Activated T-cell treated with anti-CD3 and anti-CD28 coated beads for 48 hours (primary cell): ENCODE measurements at places on chromosomes 3 and 15.
A peak's percentile ranks its signal among the peaks of the same experiment; 100 is the strongest.

DNA sequence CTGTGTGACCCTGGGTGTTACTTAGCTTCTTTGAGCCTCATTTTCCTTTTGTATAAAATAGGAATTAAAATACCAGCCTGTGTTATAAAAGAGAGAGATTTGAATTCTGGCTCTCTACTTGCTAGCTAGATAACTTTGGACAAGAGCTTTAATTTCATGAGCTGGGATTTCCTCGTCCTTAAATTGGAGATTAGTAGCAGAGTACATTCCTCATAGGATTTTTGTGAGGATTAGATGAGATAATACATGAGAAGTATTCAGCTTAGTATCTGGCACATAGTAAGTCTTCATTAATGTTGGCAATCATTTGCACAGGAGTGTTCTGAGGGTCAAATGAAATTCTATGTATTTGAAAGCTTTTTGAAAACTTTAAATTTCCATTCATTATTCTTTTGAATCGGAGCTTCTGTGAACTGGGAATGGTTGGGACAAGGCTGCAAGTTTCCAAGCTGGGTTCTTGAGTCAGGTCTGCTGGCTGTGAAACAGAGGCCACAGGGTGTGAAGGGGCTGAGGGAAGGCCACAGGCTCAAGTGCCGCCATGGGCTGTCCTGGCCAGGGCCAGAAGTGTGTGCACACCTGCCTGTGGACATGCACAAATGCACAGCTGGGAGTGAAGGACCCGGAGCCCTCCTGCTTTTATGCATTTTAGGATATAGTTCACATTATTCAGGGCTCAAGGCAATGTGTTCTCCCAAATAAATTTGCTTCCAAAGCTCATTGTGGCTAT, 17.2 kb downstream of the ALPK3 start:
- no peak for DNase-seq

DNA sequence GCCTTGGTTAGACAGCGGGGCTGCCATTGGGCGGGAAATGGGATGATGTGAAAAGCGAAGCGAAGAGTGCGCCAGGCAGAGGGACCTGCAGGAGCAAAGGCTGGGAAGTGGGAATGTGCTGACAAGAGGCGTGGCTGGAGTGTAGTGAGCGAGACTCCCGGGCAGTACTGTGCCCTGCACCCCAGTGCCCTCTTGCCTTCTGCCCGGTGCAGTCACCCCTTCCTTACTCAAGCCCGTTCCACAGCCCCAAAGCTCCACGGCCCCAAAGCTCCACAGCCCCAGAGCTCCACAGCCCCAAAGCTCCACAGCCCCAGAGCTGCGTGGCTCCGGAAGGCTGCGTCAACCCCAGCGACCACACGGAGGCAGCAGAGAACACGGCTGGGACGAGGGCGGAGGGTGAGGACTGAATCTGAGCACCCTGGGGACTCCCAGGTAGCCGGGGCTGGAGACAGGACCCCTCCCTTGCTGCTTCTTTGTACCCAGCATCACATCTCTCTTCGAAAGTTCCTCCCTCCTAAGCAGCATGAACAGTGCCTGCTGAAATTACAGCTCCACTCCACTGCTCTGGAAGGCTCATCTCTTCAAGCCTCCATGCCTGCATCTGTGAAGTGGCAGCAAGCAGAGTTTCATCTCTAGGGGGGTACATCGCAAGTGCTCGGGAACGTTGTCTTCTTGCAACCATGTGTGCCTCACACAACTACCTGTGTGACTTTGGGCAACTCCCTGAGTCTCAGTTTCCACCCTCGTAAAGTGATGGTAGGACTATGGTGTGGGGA, 108.9 kb downstream of the FBLN2 start:
- DNase-seq = peak; percentile 62

- DNase-seq = no peak
Measured at GRCh38 chr15:62099094-62099601, 32.4 kb downstream of the C2CD4A start.

DNA sequence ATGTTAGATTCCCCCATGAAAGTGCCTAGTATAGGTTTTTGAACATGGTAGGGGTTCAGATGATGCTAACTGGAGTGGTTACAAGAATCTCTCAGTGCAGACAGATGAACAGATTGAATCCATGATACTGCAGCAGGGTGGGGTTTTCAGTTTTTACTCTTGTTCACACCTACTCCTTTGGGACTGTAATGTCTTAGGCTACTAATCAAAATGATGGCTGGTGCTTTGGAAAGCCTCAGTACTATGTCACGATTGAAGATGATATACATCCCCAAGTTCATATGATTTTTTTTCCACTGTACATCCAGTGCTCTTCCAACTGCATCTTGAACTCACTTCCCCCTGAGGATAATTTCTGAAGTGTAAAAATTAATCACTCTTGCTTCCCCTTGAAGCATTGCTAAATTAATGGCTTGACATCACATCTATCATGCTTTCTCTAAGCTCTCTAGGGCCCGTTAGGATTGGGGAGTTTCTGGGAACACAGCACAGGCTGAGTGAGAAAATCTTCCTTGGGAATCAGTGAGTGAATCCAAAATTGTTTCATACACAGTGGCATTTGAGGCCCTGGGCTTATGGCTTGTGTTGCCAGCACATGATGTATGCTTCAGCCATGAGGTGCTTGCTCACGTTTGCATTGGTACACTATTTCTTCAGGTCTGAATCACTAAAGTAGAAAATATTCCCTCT, 115.0 kb upstream of the TPRG1 start:
- DNase-seq = no peak

DNA sequence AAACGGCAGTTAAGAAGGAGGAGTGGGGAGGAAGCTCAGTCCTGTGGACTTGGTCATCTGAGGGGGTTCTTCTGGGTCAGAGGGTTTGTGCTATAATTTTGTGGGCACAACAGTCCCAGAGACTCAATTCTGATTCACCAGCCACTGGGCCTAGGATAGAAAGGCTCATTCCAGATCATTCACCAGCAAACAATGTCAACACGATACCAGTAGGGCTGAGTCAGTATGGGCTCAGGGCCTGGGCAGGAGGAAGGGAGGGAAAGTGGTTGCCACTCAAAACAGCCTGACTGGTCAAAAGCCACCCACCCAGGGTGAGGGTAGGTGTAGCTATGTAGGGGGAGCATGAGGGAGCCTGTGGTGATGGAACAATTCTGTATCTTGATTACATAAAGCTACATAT, 86.9 kb upstream of the MEX3B start:
- no peak for DNase-seq

DNA sequence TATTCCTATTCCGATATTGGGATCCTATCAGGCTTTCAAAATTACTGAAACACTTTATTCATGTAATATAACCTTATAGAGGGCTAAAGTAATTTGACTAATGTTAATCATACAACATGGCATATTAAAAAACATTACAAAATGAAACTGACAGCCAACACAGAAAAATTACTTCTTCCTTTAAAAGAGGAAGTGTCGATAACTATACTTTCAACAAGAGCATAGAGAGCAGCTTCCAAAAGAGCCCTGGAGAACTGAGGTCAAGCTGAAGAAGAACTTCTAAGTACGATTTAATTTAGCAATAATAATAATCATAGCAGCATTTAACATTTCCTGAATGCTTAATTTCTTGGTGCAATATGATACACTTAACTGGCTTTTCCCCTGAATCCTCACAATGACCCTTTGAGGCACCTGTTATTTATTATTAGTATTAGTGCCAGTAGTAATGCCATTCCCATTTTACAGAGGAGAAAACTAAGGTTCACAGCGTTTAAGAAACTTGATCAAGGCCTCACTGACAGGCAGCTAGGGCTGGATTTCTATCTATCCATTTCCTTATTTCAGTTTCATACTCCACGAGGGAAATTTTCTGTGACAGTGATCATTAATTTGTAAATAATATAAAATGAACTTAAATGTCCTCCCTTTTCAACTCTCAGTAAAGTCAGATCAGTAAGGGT, 181.6 kb downstream of the CFAP20DC start:
- DNase-seq = no peak

DNA sequence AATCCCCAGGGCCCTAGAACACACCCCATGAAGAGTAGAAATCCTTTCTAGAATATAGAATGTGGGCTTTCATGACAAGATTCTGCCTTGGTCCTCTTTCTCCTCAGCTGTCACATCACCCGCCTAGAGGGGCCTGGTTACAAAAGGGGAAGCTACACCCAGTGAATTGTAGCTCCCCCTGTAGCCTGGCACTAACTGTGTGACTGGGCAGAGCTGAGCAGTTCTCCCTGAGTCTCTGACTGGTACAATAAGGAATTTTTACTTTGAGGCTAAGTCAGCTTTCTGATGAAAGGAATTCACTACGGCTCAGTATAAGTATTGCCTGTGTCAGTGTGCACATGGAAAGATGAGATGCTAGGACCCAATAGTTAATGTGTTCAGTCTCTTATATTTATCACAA, 28.7 kb upstream of the ZNF148 start:
- DNase-seq = no peak

DNA sequence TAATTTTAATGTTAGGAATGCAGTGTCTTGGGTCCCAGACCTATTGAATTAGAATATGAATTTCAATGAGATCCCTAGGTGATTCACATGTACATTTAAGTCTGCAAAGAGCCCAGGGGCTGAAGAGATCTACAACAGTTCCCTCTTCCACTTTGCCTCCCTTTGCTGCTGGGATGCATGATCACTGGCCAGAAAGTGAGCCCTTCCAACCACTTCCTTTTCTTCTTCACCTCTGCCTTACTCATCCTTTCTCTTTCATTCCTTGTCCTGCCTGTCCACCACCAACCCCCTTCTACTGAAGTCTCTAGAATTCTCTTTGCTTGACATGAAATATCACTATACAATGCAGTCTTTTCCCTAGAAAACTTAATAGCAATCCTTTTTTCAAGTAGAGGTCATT, 222.4 kb upstream of the LRIG1 start:
- no peak for DNase-seq

DNA sequence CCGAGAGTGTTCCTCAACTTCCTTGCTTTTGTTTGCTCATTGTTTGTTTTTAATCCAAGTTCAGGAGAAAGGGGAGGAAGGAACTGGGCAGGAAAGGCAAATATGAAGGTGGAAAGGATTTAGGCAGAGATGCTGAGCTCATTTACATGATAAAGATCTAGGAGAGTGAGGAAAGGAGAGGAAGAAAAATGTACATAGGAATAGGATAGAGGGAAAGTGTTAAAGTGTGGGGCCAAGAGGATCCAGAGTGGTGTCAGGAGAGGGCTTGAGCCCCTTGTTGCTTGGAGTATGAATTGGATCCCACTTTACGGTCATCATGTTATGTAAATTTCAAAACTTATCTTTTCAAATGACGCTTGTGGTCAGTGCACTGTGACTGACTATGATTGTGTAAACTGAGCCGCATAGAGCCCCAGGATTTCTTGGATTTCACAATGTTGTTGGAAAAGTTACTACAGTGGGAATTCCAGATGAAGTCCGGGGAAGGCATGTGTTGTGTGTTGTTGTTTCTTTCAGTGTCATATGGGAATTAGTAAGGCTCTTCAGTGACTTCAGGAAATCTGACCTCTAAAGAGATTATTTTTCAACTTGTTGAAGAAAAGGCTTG, 15.0 kb upstream of the PLD1 start:
- DNase-seq = no peak

DNA sequence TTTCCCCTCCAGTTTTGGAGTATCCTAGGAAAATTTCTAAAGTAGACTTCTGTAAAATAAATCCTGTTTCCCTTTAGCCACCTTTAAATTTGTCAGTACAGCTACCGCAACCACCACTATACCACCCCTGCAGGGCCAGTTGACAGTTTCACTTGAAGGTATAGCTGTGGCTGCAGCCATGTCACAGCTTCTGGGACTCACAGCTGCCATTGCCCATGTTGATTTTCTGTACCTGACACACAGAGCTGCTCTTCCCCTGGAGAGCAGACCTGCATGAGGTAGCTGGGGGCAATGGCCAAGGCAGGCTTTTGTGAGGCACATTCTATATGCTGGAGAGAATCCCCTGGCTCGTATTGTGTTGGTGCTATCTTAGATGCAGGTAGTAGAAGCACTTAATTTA, 345.4 kb downstream of the LRTM1 start:
- DNase-seq = no peak

GRCh38 chr3:126491221-126492013, 15.7 kb upstream of the ZXDC start:
- no peak for DNase-seq

GRCh38 chr15:75181780-75182179, 19.9 kb upstream of the C15orf39 start:
- no peak for DNase-seq

- DNase-seq = peak; percentile 25
Measured at GRCh38 chr3:17023006-17023664, 138.4 kb downstream of the PLCL2 start.

GRCh38 chr15:60667190-60667868, 188.4 kb upstream of the ICE2 start:
- no peak for DNase-seq

DNA sequence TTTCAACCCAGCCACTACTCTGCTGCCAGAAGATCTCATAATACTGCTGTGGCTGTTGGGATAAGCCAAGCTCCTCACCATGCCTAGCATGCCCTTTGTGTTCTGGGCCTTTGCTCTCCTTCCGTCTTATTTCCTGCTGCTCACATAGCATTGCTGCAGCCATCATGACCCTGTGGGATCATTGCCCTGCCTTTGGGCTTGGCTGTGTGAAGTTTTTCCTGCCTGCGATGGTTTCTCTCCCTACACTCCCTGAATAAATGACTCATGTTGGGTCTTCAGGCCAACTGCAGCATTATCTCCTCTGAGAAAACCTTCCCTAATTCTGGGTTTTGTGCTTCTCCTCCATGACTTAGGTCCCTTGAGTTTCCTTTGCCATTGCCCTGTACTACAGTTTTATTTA, 20.8 kb upstream of the TRA2B start:
- DNase-seq = no peak

- DNase-seq = no peak
Measured at GRCh38 chr3:17765819-17766472, 23.5 kb upstream of the TBC1D5 start.

DNA sequence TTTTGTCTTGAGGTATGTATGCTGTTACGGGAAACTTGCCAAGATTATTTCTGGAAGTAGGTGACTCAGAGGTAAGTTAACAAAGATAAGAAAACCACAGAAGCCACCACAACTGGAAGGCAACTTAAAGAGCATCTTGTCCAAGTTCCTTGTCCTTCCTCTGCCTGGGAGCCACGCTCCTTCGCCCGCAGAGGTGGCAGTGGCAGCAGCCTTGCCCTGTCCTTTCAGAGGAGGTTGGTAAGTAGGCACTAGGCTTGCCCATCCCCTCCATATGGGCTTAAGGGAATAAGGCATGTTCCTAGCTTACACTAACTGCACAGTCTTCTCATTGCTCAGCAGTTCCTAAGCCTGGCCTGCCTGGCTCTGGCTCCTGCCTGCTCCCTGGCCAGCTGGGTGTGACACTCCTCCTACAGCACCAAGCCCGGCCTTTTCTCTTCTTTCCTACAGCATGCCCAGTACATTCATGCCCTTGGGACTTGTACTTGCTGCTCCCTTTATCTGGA, 48.0 kb upstream of the RAB6B start:
- no peak for DNase-seq

DNA sequence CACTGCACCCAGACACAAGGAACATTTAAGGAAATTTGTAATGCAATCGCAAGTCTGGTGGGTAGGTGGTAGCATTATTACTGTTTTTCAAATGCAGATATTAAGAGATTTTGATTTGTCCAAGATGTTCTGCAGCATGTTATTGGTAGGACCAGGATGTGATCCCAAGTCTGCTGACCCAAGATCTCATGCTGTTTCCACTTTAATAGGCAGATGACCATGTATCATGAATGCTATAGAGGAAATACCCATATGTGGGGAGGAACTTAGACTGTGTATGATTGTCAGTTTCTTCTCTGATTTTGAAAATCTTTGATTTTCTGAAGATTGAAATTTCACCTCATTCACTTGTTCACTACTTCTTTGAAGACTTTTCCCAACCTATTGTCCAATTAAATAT, 28.7 kb downstream of the ATP6V1A start:
- DNase-seq = no peak

- no peak for DNase-seq
Measured at GRCh38 chr3:187261541-187261969, 30.0 kb downstream of the MASP1 start.
